ENCODE measurements at places on chromosomes 11 and 22. TPM values are rescaled to one million over a fixed set of nuclear protein-coding genes. Genes with fewer than 3 reads are reported as not detected.
A peak's percentile ranks its signal among the peaks of the same experiment; 100 is the strongest.

DNA sequence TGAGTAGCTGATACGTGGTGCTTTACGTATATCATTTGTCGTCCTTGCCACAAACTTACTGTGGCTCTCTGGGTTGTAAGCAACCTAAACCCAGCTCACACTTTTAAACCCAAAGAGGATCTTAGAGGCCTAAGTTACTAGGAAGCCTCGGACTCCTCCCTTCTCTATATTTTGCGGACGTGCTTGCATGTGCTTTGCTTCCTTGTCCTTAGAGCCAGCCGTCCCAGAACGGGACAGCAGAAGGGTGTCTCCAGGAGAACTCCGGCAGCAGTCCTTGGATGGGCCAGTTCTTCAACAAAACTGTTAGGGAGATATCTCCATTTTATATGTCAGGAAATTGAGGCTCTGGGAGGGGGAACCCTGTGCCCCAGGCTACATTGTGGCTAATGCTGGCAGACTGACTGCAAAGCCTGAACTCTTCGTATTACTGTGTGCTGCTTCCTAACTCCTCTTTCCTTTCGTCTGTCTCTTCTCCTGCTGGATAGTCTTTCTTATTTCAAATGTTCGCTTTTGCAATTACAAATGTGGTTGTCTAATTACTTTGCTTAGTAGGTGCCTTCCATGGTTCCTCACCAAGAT, 33.8 kb downstream of the TNRC6B start:
- no peak for DNase-seq

DNA sequence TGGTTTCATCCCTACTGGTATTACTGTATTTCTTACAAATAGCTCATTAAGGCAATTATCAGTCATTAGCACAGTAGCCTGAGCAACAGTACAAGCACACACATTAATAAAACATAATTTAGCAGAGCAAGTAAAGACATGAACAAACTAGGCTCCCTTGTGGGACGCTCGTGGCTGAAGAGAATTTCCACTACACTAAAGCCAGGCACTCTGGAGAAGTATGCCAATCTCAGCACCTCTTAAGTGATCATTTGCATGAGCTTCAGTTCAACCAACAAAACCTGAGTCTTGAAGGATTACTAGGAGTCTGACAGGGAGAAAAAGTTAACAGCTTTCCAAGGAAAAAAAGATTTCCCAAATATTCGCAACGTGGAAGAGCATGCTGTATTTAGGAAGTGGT, 109.1 kb downstream of the LARGE1 start:
- no peak for DNase-seq

DNA sequence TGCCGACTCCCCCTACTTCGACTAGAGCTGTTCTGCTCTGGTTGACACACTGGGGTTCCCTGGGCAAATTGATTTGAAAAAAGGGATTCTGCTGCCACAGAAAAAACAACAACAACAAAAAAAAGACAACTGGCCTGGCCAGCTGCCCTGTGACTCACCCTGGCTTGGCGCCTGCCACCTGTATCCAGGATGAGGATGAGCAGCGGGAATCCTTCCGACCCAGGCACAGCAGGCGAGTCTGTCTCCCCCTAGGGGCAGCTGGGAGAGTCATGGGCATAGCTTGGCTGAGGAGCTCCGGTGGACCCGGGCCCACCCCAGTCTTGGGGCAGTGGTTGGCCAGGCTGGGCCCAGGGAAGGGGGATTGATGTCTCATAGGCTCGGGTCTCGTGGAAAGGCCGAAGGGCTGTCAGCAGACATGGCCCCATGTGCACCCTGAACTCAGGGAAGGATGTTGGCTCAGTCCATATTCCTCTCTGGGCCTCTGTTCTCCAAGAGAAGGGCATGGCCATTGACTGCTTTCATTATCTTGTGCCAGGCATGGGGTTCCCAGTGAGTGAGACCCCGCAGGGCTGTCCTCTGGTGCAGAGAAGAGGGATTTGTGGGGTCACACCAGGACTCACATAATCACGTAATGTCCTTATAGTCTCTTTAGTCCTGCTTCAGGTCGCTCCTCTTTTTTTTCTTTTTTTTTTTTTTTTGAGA, 10.4 kb upstream of the SUN2 start:
- peak; percentile 76 for DNase-seq

Gene OR52I1
- not detected for total RNA-seq

Gene MTA2
- total RNA-seq: 96.6 TPM

Measured in left colon (tissue), 2 donors.